ENCODE measurements at places on chromosomes 4 and X. TPM values are rescaled to one million over a fixed set of nuclear protein-coding genes. Genes with fewer than 3 reads are reported as not detected.

GRCh38 chr4:78320349-78320935 lies 231.1 kb upstream of the ANXA3 start:
- DNase-seq, result no peak

DNA sequence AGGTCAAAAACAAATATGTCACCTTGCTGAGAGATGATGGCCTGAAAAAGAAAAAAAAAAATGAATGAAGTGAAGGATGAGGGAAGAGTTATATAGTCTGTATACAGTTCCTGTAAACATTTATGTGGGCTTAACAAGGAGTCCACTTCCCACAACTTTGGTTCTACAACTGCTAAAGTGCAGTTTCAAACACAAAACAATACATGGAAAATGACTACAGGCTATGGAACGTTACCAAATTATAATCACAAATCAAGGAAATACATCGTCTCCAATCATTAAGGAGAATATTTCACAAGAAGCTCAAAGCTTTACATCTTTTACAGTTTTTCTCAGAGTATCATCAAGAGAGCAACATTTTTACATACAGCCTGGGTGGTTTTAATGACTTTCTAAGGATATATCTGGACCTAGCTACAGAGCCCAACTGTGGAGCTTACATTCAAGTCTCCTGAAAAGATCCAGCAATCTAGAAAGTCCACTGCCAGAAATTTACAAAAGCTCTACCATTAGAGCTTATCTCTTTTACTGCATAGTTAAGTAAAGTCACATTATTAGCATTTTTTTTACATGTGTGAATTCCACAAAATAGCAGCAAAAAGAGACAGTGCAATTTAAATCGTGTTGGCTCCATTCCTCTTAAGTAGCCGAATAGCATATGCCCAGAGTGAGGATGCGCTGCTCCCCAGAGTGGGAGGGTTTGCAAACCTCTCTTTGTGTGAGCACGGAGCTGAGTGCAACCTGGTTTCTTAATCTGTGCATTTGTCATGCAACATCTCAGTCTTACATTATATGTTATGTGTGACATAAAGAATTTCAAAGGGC lies 128.3 kb downstream of the MANBA start:
- no peak for DNase-seq

DNA sequence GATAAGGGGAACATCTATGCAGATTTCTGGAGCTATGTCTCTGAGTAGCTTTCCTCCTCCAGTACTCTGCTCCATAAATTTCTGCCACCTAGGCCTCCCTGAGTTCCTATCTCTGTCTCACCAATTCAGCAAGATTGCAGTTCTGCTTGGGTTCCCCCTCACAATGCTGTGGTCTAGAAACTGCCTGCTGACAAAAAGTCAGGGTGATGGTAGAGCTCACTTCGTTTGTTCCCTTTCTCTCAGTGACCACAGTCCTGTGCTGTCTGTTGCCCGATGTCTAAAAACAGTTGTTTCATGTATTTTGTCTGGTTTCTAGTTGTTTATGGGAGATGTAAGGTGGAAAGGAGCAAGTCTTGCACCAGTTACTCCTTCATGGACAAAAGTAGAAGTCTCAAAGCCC lies 41.1 kb downstream of the AMMECR1 start:
- DNase-seq, result no peak

DNA sequence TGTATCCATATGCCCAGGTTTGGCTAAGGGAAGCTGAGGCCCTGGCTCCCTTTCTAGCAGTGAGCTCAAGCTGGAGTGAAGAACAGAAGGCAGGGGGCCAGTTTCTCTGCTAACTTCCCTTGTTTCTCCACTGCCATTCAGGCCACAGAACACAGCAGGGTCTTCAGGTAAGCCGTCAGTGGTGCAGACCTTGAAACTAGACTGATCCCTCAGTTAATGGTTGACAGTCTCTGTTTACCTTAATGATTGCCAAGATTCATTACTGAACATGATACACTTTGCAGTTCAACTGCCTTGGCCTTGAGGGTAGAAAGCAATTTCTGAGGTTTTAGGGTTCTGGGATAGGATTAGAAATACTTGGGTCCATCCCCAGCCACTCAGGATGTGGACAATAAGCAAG lies 8.9 kb upstream of the GJB1 start:
- no peak for DNase-seq

DNA sequence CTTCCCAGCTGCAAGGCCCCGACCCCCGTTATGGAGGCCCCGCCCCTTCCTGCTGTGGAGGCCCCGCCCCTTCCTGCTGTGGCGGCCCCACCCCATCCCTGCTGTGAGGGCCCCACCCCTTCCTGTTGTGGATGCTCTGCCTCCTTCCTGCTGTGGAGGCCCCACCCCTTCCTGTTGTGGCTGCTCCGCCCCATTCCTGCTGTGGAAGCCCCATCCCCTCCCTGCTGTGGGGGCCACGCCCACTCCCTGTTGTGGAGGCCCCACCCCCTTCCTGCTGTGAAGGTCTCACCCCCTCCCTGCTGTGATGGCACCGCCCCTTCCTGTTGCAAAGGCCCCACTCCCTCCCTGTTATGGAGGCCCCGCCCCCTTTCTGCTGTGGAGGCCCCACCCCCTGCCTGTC lies 104.9 kb upstream of the PSAPL1 start:
- peak; percentile 34 for DNase-seq

DNA sequence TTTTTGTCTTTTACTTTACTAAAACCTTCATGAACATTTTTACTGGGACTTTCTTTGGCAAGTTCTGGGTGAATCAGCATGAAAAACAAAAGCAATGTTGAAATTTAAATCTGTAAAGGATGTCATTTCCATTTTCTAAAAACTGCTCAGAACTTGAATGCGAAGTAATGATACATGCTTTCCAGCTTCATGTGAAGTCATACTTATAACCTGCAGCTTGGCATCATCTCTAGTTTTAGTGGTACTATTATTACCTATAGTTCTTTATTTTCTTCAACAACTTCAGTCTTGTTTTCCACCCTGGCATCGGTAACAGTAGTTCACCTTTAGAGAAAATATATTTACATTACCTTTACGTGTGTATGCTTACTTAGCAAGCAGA lies 421.4 kb upstream of the DIPK2B start:
- no peak for DNase-seq

DNA sequence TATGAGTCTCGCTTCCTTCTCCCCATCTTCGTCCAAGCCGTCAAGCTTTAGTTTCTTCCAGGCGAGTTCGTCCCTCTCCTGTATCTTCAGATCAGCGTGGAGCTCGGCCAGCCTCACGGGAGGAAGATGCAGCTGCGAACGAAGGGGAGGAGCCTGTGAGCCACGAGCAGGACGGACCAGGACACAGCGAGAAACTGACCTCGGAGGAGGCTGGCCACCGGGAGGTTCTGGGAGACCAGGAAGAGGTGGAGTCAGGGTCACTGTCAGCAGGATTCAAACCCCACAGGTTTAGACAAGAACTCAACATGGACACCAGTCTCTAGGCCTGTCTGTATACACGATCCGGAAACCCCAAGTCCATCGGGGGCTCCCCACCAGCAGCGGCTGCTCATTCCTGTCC lies 7.3 kb downstream of the LRPAP1 start:
- DNase-seq, result peak; percentile 16

The ANAPC4 gene
- 68.1 TPM for total RNA-seq

The ADH7 gene
- total RNA-seq, result not detected

The TKTL1 gene
- total RNA-seq, result not detected

- no peak for DNase-seq
These were observed 7.5 kb downstream of the GPKOW start for GRCh38 chrX:49116076-49116475.

DNA sequence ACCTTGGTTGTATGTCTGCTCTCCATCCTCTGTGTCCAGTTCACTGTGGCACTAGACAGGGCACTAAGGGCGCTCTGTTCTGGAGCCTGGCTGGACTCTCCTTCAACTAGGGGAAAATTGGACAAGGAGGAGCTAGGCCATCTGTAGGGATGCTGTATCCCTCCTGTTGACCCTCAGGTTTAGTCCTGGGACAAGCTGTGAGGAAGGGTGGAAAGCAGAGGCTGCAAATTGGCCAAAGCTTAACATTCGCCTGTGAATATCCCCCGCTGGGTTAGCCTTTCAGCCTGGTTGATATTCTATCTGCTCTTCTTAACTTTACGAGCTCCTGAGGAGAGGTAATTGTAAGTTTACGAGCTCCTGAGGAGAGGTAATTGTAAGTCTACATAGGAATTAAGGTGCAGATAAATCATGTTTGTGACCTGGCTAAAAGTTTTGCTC lies 64.4 kb upstream of the ENPEP start:
- DNase-seq, result no peak

- no peak for DNase-seq
These were observed 49.1 kb downstream of the DHRSX start for GRCh38 chrX:2451501-2452316.

The HSFX2 gene
- total RNA-seq, result not detected

- DNase-seq, result no peak
These were observed 304.7 kb upstream of the FTHL17 start for GRCh38 chrX:31376408-31377022.

GRCh38 chr4:122163767-122164166 lies 11.6 kb downstream of the BLTP1 start:
- DNase-seq, result no peak

The PRMT9 gene
- total RNA-seq, result 6.6 TPM

The BTK gene
- total RNA-seq, result 23.0 TPM

The USP51 gene
- total RNA-seq, result 3.2 TPM

Data from upper lobe of left lung (tissue), 6 donors.